NCI-H526 treated with DMSO at 0.1 percent for 48 hours (cell line): ENCODE measurements at places on chromosomes 13 and 19.

GRCh38 chr13:107427536-107427935 is 787.8 kb downstream of the LIG4 start:
- DNase-seq: no peak

DNA sequence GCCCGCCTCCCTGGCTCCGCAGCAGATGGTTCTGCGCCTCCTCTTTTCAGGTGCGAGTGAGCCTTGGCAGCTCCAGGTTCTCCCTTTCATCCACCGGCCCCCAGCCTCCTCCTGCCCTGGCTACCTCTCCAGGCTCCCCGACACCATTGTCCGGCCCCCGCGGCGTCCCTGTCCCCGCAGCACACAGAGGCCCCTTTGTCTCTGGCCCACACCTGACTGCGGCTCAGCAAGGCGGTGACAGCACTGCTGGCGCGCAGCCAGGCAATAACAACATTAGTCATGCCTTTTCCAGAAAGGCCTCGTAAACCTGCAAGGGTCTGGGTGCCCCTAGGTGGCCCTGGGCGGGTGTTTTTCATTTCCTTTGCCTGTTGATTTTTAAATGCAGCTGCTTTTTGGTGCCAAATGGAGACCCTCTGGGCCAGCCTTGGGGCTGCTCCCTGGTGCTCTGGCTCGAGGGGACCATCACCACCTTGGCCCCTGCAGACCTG is 73.2 kb upstream of the MEDAG start:
- peak; percentile 96 for DNase-seq

DNA sequence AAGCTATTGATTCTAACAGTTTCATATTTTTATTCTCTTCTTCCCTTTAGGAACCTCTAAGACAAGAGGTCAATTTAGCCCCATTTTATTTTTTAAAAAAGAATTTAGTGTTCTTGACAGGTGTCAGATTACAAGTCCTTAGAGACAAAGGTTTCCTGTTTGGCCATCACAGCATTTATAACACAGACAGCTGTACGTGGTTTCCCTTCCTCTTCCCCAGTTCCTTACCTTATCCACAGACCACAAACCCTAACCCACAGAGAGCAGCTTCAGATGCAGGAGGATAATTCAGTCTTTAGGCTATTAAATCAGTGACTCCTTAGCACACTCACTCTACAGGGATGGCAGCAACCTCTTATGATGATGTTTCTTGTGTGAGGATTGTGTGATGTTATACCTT is 1210.1 kb downstream of the DIAPH3 start:
- no peak for DNase-seq

DNA sequence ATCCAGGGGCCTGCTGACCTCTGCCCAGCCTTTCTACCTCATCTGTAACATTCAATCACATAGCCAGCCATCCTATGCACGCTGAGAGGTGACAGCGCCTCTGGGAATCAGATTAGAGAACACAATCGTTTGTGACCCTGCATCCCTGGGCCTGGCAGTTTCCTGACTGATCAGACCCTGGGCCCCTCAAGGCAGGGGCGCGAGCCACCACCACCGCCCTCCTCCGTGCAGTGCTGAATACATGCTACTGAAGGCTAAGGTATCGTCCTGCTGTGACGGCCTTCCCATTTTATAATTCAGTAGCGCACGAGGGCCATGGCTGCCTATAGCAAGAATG is 1.3 kb downstream of the TMTC4 start:
- no peak for DNase-seq

DNA sequence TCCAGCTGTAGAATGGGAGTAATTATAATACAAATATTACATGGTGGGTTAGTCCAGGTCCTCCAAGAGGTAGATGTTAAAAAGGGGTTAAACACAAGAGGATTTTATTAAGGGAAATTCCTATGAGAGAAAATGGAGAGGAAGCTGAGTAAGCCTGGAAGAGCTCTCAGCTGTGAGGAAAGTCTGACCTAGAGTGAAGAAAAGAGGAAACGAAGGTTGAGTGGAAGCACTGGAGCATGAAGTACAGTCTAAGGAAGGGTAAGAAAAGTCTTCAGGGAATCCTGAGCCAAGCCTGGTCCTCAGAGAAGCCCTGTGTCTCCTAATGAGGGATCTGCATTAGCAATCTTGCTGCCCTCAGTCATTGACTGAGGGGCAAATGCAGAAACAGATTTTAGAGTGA is 506.2 kb downstream of the GPC5 start:
- no peak for DNase-seq

DNA sequence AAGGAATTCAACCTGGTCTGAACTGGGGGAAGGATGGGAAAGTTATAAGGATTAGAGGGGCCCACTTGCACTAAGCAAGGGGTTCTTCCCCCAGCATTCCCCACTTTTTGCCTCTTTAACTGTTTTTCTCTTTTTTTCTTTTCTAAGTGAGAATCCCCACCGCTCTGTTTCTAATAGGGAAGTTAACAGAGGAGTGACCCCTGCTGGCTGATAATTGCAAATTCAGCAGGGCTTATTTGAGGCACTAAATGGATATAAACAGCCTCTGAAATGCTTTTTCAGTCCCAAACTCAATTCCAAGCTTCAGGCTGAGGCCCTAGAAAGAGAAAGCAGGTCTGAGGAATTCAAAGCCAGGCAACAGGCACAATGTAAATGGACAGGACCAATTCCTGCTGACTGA is 38.2 kb upstream of the CEACAM21 start:
- DNase-seq: no peak

- peak; percentile 0 for DNase-seq
These were observed 1.5 kb upstream of the ZNF561 start for GRCh38 chr19:9622531-9622930.

- no peak for DNase-seq
These were observed 501 bp downstream of the GTPBP3 start for GRCh38 chr19:17337675-17338432.

DNA sequence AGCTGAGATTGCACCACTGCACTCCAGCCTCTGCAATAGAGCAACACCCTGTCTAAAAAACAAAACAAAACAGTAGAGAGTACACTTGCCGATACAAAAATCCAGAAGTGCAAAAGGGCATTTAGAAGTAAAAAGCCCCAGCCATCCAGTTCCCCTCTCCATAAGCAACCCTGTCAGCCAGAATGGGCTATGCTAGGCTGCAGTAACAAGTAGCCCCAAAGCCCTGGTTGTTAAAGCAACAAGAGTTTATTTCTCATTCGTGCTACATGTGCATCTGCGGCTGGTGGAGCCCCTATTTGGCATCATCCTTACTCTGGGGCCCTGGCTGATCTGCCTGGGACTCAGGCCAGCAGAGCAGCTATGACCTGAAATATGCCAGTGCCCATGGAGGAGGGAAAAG is 16.9 kb upstream of the UBE2S start:
- DNase-seq: no peak

GRCh38 chr13:98598043-98598442 is 21.1 kb upstream of the STK24 start:
- no peak for DNase-seq

DNA sequence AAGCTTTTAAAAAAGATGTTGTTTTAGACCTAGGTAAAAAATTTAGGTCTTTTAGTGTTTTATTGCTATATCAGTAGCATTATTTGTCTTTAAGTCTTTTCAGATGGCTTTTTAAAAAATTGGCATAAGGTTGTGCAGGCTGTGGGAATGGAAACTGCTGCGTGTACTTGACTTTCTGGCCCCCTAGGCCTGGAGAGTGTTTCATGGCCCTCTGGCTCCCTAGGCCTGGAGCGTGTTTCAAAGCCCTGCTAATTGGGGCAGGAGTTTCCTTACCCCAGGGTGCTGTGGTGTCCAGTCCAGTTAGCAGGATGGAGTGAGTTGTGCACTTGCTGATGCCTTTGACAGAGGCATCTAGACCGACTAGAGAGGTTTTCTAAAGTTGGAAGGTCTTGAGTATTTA is 23.8 kb downstream of the PRAM1 start:
- DNase-seq: no peak

DNA sequence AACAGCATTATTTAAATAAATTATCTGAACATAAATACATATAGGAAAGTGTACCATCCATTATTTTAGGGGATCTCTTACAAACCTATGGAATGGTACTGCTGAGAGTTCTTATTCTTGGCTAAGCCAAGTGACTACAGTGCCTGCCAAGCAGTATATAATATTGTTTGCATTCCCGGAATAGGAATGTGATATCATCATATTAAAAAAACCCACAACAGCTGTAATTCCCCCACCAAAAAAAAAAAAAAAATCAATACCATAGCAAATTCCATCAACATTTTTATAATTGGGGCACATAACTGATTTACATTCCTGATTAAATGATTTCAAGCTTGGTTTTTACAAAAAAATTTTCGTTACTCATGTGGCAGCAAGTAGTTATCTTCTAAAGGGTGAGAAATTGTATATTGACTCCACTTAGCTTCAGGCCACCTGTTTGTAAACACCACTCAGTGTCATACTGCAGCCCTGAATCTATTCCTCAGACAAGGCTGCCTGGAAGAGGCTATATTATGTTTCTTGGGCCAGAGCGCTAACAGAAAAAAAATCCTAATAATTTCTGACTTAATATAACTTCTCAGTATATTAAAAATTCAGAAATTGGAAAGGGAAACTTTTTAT is 278.1 kb downstream of the DNAJC15 start:
- no peak for DNase-seq

GRCh38 chr19:40279120-40279551 is 6.0 kb downstream of the AKT2 start:
- no peak for DNase-seq

DNA sequence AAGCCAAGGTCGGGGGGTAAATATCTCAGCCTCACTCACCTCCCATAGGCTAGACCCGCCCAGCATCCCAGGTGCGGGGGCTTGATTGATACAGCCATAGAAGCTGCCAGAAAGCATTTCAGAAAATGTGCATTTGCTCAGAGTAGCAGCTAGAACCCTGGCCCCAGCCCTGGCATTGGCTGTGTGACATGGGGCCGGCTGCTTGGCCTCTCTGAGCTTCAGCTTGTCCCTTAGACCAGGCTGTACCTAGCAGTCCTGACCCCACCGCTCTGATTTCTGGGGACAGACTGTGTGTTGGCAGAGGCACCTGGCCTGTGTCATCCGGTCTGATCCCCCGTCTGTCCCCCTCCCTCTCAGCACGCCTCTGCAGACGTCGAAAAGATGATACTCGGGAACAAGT is 15.4 kb downstream of the RAB8A start:
- DNase-seq: no peak

DNA sequence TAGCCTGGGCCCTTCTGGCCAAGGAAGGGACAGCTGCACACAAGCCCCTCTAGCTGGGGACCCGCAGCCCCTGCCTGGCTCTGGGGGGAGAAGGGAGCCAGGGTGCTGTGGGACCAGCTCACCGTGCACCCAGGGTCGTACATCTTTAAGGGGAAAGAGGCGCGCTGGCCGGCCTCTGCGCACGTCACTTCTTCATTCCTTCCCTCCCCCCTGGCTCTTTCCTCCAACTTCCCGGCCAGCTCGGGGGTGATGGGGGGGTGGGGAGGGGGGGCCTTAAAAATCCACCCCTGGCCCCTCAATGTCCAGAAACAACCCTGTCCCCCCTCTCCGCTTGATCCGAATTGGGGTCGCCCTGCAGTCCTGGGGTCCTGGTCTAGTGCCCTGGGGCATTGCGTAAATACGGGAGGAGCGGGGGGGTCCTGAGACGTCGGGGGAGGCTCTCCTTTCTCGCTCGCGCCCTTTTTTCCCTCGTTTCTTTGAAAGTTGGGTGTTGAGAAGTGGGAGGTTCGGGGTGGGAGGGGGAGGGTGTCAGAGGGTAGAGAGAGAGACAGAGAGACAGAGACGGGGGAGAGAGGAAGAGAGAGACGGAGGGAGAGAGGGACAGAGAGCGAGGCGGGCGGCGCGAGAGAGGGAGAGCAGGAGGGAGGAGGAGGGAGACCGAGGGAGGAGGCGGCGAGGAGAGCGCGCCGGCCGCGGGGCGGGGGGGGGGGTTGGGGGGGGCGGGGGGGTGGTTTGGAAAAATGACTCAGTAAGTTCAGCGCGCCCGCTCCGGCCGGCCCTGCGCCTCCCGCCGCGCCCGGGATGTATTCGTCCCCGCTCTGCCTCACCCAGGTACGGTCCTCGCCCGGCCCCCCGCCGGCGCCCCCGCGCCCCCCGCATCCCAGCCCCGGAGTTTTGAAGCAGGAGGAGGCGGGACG is at the start of gene NFIC:
TSS of gene NFIC (plus strand) at position 748 of the 917 bp plus-strand sequence. CDS start at position 802, 54 bp downstream.
- peak; percentile 12 for DNase-seq

- peak; percentile 61 for DNase-seq
These were observed 43.6 kb downstream of the RASA3 start for GRCh38 chr13:114088863-114089262.

DNA sequence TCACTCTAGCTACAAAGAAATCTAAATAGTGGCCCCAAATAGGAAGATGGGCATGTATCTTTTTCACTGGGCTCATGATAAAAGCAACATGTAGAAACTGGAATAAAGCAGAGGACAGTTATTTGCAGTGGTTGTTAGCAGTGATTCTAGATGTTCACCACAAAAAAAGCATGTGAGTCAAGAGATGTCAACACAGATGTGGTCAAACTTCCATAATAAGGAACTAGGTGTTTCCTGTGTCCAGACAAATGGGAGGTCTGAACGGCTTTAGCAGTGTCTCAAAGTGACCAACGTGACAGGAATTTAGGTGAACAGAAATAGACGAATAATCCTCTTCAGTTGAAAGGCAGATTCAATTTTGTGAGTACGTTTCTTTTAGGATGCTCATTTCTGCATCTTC is 162.7 kb downstream of the TBC1D4 start:
- no peak for DNase-seq

GRCh38 chr19:19382118-19382517 is 23.4 kb upstream of the GATAD2A start:
- no peak for DNase-seq

- DNase-seq: no peak
These were observed 21.7 kb upstream of the FBXL3 start for GRCh38 chr13:77048681-77049080.

DNA sequence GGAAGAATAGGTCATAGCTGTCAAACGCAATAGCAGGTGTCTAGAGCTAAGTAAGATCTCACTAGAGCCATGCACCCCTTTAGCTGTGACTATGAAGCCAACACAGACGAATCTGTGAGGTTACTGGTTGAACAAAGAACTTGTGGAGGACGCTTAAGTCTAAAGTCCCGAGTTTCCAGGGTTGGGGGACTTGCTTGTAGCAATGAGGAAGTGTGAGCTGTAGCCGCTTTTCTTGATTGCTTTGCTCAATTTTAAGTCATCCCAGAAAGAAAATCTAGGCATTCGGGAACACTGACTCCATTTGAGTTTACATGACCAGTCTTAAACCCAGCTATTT is 1.6 kb downstream of the GPC5 start:
- DNase-seq: no peak

- DNase-seq: no peak
These were observed 78.9 kb downstream of the TEX29 start for GRCh38 chr13:111399334-111399733.
